ENCODE measurements at places on chromosomes 6 and 20.
A peak's percentile ranks its signal among the peaks of the same experiment; 100 is the strongest.

- no peak for DNase-seq
Measured at GRCh38 chr6:33235221-33235634, 26.9 kb downstream of the RING1 start.

GRCh38 chr6:134007077-134007476, 45.3 kb downstream of the SLC2A12 start:
- DNase-seq = no peak

- no peak for DNase-seq
Measured at GRCh38 chr20:963795-964194, 38.3 kb downstream of the RSPO4 start.

DNA sequence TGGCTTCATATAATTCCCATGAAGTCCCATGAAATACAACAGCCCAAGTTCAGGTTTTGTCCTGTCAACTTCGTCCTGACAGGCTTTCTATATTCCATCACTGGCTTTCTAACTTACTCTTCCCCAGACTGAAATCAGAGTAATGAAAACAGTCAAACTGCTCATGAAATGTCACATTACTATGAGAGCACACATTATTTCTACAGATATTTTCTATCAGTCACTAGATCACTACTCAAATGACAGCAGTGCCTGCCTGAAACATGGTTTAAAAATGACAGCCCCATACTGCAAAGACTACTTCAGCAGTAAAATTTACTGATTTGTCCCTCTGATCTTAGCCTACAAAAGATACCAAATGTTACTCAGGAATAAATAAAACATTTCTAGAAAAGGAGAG, 442.9 kb upstream of the SOX4 start:
- no peak for DNase-seq

DNA sequence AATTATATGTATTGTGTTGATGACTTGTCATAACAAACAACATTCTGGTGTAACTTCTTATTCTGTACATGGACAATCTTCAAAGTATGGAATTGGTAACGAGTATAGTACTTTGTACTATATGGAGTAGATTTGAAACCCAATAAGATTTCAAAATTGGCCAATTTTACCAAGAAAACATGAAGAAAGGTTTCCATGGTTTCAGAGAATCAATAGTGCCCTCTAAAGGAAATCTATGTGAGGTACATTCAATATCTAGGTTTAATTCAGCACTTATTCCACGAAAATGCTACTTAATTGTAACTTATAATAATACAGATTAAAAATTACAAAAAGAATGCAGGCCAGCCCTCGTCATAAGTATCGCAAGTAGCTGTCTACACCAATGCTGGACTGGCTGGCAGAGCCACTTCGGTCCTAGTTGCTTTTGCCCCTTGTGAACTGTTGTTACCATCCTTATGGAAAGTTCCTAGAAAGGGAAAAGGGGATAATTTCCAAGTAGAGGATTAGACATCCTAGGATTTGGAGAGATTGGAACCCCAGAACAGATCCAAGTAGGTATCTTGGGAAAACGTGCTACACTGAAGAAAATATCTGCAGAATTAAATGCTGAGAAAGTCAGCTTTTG, 70.9 kb downstream of the LCA5 start:
- DNase-seq = peak; percentile 53

DNA sequence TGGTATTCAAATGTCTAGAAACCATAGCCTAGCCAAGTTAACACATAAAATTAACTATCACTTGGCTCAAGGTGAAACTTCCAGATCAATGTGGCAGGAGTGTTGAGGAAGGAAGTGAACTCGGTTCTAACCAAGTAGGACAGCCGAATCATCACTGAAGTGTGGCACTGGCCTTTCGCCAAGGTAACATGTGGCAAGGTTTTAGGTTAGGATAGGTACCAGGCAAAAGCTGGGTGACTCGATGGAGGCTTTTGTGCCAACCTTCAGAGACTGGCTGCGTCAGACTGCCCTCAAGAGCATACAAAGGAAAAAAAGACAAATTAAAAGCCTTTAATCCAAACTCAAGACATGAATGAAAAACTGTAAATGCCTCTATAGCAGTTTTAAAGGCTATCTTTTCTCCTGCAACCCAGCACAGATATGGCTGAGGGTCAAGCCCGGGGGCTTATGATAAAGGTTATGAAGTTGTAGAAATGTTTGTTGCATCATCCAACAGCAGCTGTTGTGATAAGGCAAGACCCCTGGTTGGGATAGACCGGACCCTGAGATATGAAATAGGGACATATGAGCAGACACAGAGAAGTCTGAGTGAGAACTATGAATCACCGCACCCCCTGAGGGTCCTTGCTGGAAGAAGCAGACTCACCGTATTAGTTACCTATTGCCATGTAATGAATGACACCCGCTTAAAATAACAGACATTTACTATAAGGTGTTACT, 11.9 kb downstream of the PSMB9 start:
- no peak for DNase-seq

- DNase-seq = no peak
Measured at GRCh38 chr20:39983183-39983582, 705.9 kb downstream of the MAFB start.

- no peak for DNase-seq
Measured at GRCh38 chr20:45497971-45498494, 17.4 kb downstream of the SPINT3 start.

- DNase-seq = peak; percentile 88
Measured at GRCh38 chr6:159074120-159074684, 29.4 kb upstream of the TAGAP start.

- DNase-seq = no peak
Measured at GRCh38 chr6:56946368-56946767, 8.5 kb upstream of the BEND6 start.

DNA sequence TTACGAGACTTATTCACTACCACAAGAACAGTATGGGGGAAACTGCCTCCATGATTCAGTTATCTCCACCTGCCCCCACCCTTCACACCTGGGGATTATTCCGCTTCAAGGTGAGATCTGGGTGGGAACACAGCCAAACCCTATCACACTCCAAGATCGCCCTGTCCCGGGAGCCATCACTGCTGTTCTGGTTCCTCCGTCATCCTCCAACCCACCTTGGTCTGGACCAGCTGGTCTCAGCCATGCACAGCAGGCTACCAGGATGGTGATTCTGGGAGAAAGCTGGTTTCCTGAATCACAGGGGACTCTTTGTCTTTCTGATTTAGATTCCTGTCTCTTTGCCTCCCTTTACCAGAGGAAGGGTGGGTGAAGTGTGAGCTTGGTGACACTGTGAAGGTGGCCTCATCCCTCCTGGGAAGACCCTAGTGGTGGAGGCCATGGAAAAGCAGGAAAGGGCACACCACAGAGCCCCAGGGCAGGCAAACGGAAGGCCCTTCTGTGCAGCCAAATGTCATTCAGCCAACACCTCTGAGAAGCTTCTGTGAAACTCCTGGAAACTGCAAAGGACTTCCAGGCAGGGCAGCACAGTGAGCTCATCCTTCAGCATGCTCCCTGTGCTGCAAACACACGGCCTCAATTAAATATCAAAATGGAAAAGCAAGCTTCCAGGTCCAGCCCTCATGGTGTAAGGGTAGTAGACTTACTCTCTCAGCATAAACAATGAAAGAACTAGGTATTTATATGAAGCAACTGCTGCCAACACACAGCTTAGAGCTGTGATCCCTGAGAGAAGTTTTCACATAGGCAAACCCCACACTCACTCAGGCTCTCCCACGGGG, 169.8 kb downstream of the ANKRD60 start:
- no peak for DNase-seq

DNA sequence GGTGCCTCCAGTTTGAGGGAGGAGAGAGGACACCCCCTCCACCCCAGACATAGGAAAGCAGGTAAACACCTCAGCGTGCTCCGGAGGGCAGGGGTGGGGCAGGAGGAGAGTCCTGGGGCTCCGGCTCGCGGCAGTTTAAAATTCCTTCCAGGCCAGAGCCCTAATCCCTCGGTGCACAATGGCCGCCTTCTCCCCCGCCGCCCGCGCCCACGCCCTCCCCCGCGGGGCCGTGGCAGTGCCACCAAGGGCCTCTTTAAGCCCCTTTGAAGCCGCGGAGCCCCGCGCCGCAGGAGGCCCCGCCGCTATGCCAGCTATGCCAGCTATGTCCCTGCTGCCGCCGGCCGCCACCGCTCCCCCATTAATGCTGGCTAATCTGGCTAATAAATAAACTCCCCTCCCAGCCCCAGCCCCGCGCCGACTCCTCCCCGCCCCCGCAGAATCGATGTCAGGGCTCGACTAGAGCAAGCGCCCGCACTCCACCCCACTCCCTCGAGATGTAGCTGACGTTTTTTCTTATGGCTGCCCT, 125.1 kb downstream of the MRPL14 start:
- no peak for DNase-seq
